ENCODE measurements at places on chromosomes 7 and 10.

- no peak for DNase-seq
Observed at GRCh38 chr7:112986256-112987031, 100.2 kb downstream of the GPR85 start.

GRCh38 chr10:650886-651615 lies 38.4 kb downstream of the DIP2C start:
- no peak for DNase-seq

GRCh38 chr7:137882261-137882668 lies 35.5 kb upstream of the DGKI start:
- DNase-seq, result no peak

DNA sequence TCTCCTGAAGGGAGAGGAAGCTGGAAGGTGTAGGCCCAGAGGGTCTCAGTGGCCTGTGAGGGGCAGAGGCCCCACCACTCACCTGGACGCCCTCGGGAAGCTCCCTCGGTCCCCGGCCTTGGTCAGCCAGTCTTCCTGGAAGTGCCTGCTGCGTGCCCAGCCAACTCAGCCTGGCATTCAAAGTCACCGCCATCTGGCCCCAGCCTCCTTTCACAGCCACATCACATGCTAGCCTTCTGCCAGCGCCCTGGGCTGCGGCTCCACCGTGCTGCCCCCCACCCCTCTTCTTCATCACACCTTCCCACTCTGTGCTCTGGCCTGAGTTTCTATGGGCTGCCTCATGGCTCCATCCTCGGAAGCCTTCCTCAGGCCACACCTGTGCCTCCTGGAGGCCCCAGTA lies 98.0 kb downstream of the ZMIZ1 start:
- DNase-seq, result no peak

GRCh38 chr7:102896585-102896984 lies 16.2 kb upstream of the LRRC17 start:
- no peak for DNase-seq

DNA sequence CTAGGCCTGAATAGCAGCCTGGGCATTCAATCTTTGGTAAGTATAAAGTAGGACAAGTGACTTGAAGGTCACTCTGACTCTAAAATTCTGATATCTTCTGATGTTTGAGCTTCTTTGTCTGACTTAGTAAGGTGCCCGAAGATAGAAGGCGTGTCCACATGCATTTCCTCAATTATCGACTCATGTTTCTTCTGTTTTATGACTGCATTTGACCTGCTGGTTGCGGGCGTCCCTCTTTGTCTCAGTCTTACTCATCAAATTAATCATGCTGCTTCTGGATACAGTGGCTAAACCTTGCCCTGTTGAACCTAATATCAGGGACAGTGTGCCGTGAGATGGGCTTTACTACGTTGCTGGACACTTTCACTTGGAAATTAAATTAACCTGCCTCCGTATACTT lies 534.1 kb downstream of the SDK1 start:
- no peak for DNase-seq

DNA sequence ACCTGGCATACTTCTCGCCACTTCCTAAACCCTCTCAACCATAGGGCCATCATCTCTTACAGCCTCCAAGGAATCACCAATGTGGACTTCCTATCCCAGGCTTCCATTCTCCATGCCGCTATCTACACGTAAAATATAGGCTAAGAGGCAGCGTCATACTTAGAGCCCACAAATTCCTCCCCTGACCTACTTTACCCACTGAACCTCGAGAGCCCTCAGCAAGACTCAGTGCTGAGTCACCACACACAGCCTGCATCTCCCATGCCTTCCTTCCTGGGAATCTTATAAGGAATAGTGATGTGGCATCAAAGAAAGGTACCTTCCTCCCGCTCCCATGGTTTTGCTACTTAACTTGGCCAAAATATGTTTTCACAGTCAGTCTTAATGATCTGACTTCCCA lies 435.6 kb upstream of the NFE2L3 start:
- no peak for DNase-seq

DNA sequence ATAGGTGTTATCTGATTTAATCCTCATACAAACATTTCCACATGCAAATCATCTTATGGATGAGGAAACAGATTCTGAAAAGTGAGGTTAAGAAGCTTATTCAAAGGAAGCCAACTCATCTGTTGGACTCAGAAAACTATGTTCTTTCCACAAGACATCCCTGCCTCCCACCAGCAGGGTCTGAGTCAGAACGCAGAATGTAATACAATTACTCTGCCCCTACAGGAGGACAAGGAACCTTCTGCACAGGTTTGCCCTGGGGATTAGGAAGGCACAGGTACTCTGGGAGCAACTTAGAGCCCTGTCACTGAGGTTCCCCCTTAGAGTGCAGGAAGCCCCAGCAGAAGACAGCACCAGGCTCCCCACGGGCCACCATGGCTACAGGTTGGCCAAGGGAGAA lies 255.7 kb downstream of the TNS3 start:
- DNase-seq, result no peak

- DNase-seq, result no peak
Observed at GRCh38 chr7:38568497-38568896, 62.7 kb downstream of the AMPH start.

DNA sequence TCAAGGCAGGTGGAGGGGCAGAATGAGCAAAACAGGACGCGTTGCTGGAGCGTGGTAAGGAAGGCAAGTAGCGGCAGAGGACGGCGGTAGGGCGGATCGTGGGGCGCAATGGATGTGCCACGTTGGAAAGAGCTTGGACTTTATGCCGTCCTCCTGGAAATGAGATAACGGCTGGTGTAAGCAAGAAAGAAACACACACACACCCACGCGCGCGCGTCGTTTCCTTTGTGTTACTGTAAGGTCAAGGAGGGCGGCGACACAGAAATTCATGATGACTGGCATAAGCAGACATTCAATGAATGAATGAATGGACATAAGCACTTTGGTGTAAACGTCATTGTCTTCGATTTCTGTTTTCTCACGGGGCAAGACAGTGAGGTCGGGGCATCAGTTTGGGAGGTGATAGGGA lies 683 bp upstream of the ENTPD7 start:
- no peak for DNase-seq

DNA sequence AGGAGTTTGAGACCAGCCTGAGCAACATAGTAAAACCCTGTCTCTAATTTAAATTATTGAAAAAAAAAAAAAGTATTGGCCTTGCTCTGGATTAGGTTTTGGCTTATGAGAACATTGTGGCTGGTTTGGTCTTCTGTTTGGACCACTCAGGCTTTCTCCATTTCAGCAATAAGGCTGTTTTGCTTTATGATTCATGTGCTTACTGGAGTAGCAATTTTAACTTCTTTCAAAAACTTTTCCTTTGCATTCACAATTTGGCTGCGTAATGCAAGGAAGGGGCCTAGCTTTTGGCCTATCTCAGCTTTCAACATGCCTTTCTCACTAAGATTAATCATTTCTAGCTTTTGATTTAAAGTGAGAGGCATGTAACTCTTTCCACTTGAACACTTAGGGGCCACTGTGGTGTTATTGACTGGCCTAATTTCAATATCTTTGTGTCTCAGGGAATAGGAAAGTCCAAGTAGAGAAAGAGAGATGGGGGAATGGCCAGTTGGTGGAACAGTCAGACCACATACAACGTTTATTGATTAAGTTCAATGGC lies 38.0 kb upstream of the SRPK2 start:
- DNase-seq, result no peak

DNA sequence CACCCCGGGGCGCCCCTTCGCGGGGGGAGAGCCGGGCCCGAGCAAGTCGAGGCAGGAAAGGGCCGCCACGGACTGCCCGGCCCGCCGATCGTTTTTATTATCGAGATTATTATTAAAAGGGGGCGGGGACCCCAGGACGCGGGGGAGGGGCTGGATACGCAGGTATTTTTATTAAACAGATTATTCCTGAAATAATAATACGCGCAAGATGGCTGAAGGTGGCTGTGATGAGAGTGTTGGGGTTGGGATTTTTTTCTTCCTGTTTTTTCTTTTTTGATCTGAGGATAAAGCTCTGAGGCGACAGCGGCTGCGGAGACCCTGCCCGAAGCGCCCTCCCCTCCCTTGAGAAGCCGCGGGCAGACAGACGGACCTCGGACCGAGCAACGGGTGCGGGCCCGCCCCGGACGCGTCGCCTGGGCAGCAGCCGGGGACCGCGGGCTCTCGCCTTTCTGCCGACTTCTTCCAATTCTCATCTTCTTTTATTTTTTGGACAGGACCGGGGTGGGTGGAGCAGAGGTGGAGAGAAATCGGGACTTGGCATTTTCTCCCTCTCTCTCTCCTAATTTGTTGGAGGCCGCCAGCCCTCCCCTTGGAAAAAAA lies 1.4 kb upstream of the TRIM8 start:
- no peak for DNase-seq

DNA sequence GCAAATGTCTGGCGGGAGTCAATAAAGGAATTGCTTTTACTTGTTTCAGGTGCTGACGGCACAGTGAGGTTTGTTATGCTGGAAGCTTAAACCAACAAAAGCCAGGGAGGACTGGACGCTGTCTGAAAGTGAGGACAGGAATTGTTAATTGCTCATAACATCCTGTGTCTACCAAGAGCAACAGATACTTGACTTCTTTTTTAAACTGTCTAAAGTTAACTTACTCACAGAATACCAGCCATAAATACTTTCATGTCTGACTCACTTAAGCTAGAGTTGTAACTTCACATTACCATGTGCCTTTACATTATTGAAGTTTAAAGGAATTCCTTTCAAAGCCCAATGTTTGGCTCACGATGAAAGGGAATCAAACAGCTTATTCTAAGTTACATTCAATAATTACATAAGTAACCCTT lies 252.7 kb upstream of the SHH start:
- no peak for DNase-seq

DNA sequence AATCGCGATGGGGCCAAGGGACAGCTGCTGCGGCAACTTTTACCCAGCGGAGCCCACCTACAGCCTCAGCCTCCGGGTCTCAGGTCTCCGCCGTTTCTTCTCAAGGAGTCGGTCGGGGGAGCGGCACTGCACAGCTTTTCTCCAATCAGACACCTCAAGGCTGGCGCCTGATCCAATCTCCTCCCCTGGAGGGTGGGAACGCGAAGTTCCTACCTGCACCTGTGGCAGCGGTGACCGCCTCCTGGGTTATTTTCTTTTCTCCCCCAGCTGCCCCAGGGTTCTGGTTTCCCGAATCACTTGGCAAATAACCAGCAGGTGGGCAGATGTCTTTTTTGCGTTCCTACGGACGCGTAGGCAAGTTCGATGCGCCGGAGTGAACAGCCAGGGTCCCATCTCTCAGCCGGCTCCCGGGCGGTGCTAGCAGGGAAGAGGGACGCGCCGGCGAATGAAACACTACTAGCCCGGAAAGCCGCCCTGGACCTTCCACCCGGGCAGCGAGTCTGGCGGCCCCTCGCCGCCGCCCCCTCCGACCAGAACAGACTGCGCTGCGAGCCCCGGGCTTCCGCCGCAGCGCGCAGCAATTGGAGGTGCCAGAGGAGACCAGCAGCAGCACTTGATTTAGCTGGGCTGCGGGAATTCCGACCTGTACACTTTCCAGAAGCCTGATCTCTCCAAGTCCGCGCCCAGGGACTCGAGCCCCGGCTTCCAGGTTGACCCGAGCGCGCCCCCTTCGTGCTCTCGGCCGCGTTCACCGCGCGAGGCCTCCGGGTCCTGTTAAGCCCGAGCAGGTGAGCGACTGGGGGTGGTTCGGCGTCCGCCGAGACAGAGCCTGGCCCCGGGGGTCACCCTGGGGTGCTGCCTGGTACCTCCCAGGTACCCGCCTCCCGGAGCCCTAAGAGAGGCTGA lies at the start of gene PRR15:
PRR15 (plus strand) TSS at position 246 of the 906 bp plus-strand sequence. CDS start 2,495 bp downstream, outside the sequence.
- DNase-seq, result no peak

DNA sequence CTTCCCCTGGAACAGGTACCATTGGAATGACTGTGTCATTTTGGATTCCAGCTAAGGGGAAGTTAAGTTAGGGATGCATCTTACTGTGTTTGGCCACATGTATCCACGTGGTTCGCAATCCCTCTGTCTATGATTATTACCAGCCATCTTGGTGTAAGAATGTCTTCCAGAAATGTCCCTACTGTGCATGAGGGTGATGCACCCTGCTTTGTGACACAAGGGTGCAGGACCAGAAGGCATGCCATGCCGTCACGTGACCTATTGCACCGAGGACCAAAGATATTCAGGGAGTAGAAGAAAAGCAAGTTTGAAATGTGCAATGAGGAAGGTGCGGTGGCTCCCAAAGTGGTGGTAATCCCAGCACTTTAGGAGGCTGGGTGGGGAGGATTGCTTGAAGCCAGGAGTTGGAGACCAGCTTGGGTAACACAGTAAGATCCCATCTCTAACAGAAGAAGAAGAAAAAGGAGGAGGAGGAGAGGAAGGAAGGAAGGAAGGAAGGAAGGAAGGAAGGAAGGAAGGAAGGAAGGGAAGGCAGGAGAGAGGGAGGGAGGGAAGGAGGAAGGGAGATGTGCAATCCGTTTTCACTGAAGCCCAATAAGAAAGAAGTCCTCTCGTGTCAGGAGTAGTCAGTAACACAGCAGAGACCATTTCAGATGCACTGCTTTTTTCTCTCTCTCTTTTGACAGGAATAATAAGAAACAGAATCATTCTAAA lies 42.5 kb upstream of the USP6NL start:
- DNase-seq, result no peak

GRCh38 chr10:108014902-108015177 lies 850.3 kb upstream of the SORCS1 start:
- no peak for DNase-seq

- DNase-seq, result no peak
Observed at GRCh38 chr7:12211711-12212485, 804 bp downstream of the TMEM106B start.

GRCh38 chr10:78547397-78547796 lies 513.7 kb downstream of the RPS24 start:
- no peak for DNase-seq

DNA sequence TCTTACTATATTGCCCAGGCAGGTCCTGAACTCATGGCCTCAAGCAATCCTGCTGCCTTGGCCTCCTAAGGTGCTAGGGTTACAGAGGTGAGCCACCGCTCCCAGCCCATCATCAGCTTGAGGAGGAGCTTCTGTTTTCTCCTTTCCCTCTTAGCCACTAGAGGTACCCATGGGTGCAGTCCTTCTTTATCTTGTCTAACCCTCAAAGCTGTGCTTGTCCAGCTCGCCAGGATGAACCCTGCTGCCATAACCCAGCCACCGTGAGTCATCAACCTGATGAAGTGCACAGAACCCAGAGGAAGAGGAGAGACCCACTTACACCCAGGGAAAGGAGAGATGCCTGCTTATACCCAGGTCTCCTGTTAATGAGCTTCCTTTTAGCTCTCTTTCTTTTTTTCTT lies 133.4 kb downstream of the CUL2 start:
- DNase-seq, result no peak

- no peak for DNase-seq
Observed at GRCh38 chr10:58189269-58189668, 78.4 kb downstream of the IPMK start.

DNA sequence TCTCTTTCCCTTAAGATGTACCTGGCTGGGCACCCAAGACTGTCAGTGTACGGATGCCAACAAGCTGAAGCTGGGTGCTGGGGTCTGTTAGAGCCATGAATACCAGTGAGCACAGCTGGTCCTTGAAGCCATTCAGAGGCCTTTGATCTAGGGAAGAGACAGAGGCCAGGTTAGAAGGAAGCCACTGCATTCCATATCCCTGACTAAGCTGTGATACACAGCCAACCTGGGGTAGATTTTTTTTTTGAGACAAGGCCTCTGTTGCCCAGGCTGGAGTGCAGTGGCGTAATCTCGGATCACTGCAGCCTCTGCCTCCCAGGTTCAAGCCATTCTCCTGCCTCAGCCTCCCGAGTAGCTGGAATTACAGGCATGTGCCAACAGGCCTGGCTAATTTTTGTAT lies 20.8 kb downstream of the ZDHHC16 start:
- DNase-seq, result no peak

- DNase-seq, result no peak
Observed at GRCh38 chr10:24299578-24300260, 90.8 kb downstream of the KIAA1217 start.

- DNase-seq, result no peak
Observed at GRCh38 chr10:7365027-7365745, 45.6 kb downstream of the SFMBT2 start.

GRCh38 chr7:122942059-122942458 lies 53.4 kb downstream of the TAS2R16 start:
- no peak for DNase-seq
